Suppressor macrophage (primary cell): ENCODE measurements at places on chromosomes 5 and 9.

DNA sequence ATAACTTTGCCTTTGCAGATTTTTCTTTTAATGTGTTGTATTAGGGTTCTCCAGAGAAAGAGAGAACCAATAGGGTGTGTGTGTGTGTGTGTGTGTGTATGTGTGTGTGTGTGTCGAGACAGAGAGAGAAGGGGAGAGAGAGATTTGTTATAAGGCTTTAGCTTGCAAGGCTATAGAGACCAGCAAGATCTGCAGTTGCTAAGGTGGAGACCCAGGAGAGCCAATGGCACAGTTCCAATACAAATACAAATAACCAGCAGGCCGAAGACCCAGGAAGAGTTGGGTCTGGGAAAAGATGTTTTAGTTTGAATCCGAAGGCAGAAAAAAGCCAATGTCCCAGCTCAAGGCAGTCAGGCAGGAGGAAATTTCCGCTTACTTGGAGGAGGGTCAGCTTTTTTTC, 23.0 kb downstream of the TMOD1 start:
- no peak for DNase-seq

DNA sequence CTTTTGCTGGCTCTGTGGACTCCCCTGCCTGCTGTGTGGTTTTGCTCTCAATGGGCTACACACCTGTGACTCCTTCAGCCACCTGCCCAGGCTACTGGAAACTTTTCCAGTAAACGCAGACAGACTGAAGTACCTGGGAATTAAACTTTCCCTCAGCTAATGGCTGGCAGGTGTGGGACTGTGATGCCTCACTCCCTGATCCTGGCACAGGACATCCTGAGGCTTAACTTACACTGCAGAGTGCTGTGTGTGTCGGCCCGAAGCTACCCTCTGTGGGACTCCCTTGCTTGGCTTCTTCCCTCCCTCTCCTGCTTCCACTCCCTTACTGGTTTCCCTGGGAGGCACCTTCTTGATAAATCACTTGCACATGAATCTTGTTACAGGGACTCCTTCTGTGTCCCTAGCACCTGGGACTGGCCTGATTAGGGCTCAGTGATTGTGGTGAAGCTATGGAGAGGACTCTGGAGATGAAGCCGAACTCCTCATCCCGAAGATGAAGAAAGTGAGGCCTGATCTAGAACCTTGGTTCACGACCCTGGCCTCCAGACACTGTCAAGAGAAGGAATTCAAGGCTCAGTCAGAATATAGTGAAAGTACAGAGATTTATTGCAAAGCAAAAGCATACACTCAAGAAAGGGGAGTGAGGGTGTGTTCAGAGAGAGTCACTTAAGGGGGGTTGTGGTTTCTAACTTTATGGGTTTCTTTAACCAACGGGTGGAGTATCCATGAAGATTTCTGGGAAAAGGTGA, 113.4 kb upstream of the ALDH1B1 start:
- no peak for DNase-seq

DNA sequence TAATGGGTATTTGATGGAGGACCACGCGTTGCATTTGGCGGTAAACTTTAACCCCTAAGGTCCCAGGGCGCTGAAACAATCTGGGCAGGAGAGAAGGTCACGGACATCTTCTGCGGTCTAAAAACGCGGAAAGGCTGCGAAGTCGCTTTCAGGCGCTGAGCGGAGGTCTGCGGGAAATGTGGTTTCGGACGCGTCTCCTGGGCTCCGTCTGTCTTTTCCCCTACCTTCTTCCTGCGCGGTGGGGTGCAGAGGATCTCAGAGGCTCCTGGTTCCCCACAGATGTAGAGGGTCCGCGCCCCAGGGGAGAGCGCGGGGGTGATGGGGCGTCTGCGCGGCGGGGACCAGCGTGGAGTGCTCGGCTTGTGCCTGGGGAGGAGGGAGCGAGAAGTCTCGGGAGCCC, 58.4 kb downstream of the ZNF510 start:
- no peak for DNase-seq

GRCh38 chr5:15065091-15065490, 193.5 kb upstream of the ANKH start:
- no peak for DNase-seq

- DNase-seq, result no peak
These were observed 84.9 kb downstream of the VAV2 start for GRCh38 chr9:133906932-133907910.

GRCh38 chr9:116471093-116471906, 215.8 kb upstream of the TRIM32 start:
- no peak for DNase-seq

DNA sequence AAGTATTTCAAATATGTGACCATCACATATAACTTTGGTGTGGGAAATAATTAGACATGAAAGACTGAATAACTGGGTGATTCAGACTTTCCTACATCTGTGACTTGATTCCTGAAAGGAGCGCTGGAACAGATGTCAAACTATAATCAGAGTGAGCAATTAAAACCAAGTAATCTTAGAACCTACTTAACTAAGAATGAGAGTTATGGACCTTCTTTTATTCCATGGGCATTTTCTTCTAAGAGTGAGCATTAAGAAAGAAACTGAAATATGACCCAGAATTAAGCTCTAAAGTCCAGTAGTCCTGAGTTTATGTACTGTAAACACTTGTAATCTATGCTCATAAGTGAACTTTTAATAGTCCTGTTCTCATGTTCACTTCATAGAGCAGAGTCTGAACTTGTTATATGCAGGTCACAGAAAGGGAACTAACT, 68.4 kb downstream of the PAM start:
- DNase-seq, result no peak

- DNase-seq, result no peak
These were observed 339.0 kb upstream of the POU5F2 start for GRCh38 chr5:94080390-94080789.

DNA sequence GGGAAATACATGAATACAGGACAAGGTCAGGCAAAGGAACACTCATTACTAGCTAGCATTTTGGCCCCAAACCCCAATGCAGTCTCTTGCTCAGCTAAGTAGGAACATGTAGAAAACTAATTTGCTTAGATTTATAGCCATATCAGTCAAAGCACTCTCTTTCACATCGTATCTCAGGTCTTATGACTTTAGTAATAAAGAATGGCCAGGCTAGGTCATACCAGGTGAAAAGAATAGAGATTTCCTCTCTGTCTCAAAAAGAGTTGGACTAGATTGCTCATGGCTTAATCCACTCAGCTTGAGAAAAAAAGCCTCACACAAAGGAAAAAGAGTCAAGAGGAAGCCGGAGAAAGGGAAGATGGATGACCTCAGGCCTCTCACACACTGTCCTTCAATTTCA, 772.7 kb upstream of the SEMA6A start:
- DNase-seq, result no peak

DNA sequence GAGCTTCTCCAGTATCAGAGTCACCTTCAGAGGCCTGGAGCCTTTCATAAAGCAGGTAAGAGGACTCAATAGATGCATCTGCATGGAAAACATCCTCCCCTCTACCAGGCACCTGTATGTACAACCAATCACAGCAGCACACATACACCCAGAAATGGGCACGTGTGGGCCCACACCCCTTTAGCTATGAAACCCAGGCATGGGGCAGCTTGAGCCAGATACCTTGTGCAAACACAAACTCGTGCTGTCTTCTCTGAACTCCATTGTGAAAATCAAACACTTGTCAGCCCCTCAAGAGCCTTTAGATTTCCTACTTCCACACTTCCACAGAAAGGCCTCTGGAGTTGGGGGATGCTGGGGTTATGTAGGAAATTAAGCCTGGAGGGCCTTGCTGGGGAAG, 1.1 kb upstream of the CSF2 start:
- no peak for DNase-seq

GRCh38 chr9:93100276-93100636, 4.2 kb downstream of the CARD19 start:
- no peak for DNase-seq

- no peak for DNase-seq
These were observed 312.5 kb downstream of the NPR3 start for GRCh38 chr5:33023649-33024048.

DNA sequence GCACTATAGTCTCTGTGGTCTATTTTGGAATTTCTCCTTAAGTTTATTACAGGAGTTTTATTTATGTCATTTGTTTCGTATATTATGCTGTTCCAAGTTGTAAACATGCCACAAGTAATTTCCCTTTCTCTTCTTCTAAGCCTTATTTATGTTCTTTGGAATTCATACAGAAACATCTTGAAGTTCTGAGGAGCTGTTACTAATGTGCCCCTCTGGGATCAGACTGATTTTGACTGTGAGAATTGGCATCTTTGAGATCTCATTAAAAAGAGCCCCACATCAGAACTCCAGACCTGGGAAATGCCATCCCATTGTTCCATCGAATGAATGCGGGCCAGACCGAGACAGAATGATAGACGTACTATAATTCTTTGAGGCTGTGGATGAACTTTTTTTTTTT, 138.8 kb upstream of the CD180 start:
- DNase-seq, result no peak

GRCh38 chr5:172715421-172715780, 55.6 kb downstream of the DUSP1 start:
- DNase-seq, result no peak

DNA sequence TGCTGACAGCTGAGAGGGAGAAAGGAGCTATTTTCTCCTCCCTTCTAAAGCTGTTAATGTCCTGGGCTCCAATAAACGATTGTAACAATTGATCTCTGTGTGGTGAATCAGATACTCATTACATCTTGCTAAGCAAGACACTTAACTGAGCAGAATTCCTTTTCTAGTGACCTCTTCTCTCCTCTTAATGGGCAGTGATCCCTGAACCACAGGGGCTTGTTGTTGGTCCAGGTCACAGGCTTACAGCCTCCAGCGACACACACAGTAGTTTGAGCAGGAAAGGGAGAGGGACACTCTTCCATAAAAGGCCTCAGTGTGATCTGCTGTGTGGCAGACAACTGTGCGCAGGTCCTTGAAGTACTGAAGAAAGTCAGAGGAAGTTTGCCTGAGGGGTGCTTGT, 58.5 kb upstream of the MYO10 start:
- no peak for DNase-seq

DNA sequence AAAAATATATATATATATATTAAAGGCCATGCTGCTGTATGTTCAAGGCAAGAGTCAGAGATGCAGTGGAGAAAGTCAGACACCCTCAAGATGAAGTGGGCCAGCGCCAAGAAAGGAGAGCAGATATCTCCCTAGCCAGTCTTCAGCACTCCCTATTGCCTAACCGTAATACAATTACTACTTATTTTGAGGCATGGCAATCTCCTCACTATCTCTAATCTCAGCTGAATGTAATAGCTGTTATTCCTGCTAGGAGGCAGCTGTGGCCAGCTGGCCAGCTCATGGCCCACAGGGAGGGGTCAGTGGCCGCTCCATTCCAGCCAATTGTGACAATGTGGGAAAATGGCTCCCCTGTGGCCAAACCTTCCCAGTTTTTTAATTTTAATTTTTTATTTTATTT, 87.5 kb upstream of the FBXW11 start:
- no peak for DNase-seq

DNA sequence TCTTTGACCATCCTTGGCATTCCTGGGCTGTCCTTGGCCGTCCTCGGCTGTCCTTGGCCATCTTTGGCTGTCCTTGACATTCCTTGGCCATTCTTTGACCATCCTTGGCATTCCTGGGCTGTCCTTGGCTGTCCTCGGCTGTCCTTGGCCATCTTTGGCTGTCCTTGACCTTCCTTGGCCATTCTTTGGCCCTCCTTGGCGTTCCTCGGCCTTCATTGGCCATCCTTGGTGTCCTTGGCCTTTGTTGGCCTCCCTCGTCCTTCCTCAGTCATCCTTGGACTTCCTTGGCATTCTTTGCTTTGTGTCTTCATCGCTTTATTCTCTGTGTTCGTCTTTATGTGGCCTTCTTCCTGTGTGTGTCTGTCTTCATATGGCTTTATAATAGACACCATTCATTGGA, 20.7 kb downstream of the NDUFS6 start:
- no peak for DNase-seq

DNA sequence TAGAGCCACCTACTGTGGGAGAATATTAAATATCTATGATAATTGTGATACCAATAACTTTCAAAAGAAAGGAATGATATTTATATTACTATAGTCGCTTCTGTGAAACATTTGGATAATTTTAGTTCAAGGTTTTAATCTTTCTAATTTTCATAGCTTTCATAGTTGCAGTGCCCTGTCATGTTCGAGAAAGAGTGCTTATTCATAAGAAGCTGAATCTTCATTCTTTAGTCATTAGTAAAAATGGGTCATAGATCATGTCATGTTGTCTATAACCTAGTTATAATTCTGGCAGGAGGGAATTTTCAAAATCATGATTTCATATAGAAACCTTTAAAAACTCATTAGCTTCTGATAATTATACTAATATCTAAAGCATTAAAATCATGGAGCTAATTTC, 685.6 kb downstream of the CETN3 start:
- DNase-seq, result no peak

- no peak for DNase-seq
These were observed 61.4 kb downstream of the C5orf15 start for GRCh38 chr5:133907075-133907474.

DNA sequence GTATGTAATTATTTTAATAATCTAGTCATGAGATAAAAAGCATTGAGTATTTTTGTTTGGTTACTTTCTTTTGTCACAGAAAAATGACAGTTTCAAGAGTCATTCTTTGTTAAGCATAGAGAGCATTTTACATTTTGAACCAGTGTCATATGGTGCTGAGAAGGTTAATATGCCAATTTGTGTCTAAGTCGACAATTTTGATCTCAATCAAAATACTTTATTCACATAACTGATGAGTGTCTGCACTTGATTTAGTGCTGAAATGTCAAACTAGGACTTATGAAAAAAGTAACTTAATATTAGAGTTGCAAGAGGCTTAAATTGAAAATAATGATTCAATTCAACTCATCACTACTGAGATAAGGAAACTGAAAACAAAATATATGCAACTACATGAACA, 1804.6 kb upstream of the ACO1 start:
- DNase-seq, result no peak

- no peak for DNase-seq
These were observed 1146.9 kb downstream of the EFNA5 start for GRCh38 chr5:106523852-106524251.

GRCh38 chr5:172725785-172726184, 45.2 kb downstream of the DUSP1 start:
- no peak for DNase-seq

DNA sequence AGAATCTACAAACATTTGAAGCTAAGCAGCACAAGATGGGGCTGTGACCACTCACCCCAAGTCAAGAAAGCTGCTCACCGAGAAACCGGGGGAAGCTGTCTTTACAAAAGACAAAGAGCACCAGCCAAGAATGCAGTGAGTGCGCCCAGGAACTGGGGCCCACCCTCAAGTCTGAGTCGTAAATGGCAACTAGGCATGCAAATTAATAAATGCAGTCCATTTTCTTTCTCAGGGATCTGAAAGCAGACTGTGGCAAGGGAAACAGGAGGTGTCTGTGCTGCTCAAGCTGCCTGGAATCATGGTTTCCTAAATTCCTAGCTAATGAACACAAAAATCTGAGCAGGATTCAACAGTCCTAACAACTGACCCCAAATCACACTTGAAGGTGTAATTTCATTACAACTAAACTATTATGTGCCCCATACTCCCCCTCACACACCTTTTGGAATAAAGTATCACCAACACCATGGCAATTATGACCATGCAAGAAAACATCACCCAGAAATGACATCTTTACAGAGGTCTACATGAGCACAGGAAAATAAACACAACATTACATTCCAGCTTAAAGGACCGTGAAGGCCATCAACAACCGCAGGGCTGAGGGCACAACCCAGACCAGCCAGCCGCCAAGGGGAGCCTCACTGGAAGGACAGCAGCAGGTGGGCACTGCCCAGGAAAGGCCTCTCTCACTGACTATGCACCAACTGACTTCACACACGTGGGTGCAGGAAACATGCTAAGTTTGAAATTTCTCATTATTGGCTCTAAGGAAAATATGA, 17.6 kb downstream of the NSUN2 start:
- no peak for DNase-seq
